ENCODE measurements at places on chromosomes 11 and 22. TPM values are rescaled to one million over a fixed set of nuclear protein-coding genes. Genes with fewer than 3 reads are reported as not detected.

DNA sequence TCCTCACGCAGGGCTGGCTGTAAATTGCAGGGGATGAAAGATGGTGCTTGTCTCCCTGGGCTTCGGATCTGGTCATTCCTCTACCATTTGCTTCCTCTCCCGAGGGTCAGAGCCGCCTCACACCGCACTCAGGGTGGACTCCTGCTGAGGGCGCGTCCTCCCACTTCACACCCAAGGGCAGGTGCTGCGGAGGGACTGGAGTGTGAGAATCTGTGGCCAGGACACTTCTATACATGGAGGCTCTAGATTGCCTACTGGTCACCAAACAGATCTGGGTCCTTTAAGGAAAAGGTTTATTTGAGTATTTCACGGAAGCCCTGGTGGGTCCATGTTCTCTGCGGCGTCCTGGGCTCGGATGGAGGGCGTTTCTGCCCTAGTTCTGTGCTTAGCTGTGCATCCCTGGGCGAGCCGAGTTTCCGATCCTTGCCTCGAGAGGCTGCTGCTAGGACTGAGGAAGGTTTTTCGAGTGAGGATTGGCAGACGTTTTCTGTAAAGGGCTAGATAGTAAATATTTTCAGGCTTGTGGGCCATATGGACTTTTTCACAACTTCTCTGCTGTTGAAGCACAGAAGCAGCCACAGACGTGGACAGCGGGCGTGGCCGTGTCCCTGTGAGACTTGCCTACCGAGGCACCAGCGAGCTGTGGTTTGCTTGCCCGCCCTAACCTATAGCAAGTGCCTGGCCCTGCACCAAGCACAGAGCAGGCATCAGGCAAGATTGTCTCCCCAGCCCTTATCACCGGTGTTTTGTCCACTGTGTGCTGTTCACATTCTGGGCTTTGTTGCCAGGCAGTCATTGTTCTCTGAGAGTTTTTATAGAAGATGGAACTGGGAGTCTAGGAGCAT, 279.0 kb downstream of the TBC1D22A start:
- no peak for DNase-seq

GRCh38 chr11:9905501-9905951, 241.6 kb downstream of the SWAP70 start:
- no peak for DNase-seq

The C22orf31 gene
- not detected for total RNA-seq

GRCh38 chr22:42356533-42356932, 75.7 kb downstream of the NFAM1 start:
- DNase-seq = no peak

GRCh38 chr11:57793351-57794115, 31.9 kb downstream of the CTNND1 start:
- no peak for DNase-seq

DNA sequence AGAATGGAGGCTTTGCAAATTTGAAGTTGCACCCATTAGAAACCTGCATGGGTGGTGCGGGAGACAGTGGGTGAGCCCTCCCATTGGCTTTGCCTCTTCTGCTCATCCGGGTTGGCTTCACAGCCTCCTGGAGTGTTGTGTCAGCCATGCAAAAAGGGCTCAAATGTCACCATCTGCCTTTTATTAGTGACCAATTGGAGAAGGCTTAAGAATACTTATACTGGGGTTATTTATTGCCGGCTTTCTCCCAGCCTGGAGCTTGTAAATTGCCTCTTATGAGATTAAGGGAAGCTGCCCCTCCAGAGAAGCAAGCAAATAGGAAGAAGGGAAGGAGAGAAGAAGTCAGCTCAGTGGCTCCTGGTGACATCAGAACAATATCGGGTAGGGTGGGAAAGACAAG, 182.6 kb downstream of the ST3GAL4 start:
- no peak for DNase-seq
